ENCODE measurements at places on chromosomes 4 and X.

DNA sequence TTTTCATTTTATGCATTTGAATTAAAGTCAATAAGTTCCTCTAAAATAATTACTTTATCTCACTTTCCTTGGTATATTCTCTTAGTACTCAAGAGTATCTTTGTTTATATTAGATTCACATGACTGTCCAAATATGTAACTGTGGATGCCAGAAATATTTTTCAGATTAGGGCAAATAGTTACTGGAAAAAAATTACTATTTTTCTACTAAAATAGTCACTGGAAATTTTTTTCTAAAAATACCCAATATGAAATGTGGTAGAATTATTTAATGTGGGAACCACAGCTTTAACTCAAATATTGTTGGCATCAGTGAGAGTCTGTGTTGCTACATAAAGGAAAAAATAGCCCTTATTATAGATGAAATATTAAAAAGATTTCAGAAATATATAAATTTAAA is 70.4 kb upstream of the NMU start:
- DNase-seq: no peak

DNA sequence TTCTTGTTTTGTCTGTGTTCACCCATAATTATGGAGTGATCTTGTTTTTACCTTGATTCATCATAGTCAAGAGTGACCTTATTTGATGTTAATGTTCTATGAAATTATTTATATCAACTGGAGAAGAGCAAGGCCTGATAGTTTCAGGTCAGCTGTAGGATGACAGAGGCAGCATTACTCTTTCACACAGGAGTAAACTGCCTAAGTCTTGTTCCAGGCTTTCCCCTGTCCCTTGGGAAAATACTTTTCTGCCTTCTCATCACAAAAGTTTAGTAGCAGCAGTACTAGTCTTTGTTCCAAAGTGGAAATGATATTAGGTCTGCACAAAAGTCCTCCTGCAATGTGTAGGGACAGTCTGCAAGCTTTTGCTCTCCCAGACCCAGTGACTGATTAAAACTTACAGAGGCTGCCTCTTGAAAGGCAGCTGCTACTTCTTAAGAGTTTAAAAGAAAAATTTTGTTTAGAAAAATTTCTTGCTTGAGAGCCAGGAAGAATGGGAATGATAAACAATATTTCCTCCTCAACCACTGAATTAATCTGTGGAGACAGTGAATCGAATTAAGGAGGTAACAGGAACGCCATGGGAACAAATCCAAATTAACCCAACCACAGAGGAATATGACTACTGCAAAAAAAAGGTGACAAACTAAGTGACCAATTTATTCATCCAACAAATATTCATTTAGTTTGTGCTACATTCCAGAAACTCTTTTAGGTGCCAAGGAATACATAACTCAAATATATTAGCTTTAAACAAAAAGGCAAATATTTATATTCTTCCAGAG is 991.4 kb upstream of the PABPC4L start:
- no peak for DNase-seq

DNA sequence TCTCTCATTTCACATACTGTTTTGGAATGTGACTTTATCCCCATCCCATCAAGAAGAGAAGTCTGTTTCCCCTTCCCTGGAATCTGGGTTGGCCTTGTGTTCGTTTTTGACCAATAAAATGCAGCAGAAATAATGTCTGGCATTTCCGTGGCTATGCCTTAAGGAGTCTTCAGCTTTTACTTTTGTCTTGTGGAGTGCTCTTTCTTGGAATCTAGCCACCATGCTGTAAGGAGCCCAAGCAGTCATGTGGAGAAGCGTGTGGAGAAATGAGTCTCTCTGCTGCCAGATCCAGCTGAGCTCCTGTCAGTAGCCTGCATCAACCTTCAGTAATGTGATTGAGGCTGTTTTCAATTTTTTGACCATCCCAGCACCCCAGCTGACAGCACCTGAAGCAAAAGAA is 84.4 kb upstream of the ARMCX2 start:
- no peak for DNase-seq

GRCh38 chrX:65900850-65901844 is 138.7 kb downstream of the VSIG4 start:
- DNase-seq: no peak

- no peak for DNase-seq
These were observed 1.3 kb downstream of the CNGA1 start for GRCh38 chr4:48015216-48015615.

DNA sequence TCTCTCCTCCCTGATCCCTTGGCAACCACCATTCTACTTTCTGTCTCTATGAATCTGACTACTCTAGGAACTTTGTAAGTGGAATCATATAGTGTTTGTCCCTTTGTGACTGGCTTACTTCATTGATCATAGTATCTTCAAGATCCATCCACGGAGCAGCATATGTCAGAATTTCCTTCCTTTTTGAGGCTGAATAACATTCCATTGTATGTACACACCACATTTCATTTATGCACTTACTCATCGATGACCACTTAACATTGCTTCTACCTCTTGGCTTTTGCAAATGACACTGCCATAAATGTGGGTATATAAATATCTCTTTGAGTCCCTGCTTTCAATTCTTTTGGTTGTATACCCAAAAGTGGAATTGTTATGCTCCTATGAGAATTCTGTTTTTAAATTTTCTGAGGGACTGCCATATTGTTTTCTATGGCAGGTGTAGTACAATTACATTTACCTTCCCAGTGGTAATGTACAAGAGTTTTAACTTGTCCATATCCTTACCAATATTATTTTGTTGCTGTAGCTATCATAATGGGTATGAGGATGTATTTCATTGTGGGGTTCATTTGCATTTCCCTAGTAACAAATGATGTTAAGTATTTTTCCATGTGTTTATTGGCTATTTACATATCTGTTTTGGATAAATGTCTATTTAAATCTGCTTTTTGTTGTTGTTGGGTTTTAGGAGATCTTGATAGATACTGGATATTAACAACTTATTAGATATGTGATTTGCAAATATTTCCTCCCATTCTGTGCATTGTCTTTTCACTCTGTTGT is 466.1 kb downstream of the C4orf33 start:
- DNase-seq: no peak

DNA sequence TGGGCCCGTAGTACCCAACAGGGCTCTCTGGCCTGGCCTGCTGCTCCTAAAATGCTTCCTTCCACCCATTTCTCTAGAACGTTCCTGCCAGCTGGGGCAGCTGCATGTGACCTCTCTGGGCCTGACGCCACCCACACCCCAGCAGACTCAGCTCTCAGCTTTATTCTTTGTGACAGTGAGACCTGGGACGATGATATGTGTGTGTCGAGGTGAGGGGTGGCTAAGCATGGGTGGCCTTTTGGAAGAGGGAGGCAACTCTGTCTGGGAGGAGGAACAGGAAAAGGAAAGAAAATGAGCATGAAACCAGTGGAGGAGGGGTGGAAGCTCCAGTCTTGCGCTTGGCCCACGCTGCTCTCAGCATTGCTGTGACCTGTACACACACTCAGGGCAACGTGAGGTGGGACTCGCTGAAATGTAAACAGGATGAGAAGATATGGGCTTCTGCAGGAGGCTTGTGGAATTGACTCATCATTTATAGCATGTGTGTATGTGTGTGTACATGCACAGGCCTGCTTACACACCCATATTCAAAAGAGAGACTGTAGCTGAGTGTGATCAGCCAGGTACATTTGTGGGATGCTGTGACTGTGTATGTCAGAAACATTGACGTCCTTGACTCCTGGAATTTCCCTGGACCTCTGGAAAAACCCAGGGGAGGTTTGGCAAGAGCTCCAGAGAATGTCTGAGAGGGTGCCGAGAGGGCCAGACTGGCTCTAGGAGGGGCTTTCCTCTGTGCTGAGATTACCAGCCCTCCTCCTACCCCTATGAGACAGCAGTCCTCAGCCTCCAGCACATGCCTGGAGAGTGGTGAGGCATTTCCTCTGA is 137.9 kb downstream of the PJA1 start:
- no peak for DNase-seq

Measured in H7 (cell line).